Muscle of leg (tissue), 16 donors: ENCODE measurements at places on chromosomes 12 and 14. TPM values are rescaled to one million over a fixed set of nuclear protein-coding genes. Genes with fewer than 3 reads are reported as not detected.

- no peaks in the 10 kb centered on the region for H3K36me3 ChIP-seq
- H3K4me3 ChIP-seq: no peak overlapping the region
- H3K27me3 ChIP-seq: no peaks in the 10 kb centered on the region
- DNase-seq: no peak
- peaks cover 8% of the 10 kb centered on the region for H3K4me1 ChIP-seq
Measured at GRCh38 chr12:20523658-20524057, 155.3 kb downstream of the PDE3A start.

GRCh38 chr12:120813588-120814153, 88.0 kb downstream of the ACADS start:
- H3K4me1 ChIP-seq: no peaks in the 10 kb centered on the region
- peaks cover 4% of the 10 kb centered on the region for H3K36me3 ChIP-seq
- H3K27me3 ChIP-seq: no peaks in the 10 kb centered on the region
- H3K27ac ChIP-seq: no peak overlapping the region
- no peak overlapping the region for H3K4me3 ChIP-seq

- no peak overlapping the region for H3K27ac ChIP-seq
- H3K27me3 ChIP-seq: peaks cover 14% of the 10 kb centered on the region
- peak; percentile 49 for DNase-seq
- H3K4me1 ChIP-seq: peaks cover 31% of the 10 kb centered on the region
Measured at GRCh38 chr12:57755454-57756372, 810 bp downstream of the MARCHF9 start.

GRCh38 chr14:50334211-50334610, 22.1 kb downstream of the DMAC2L start:
- H3K27me3 ChIP-seq: no peaks in the 10 kb centered on the region
- H3K4me1 ChIP-seq: peaks cover 16% of the 10 kb centered on the region
- H3K27ac ChIP-seq: peak overlapping the region; percentile 91
- no peak overlapping the region for H3K4me3 ChIP-seq
- DNase-seq: no peak

- no peak for DNase-seq
- no peaks in the 10 kb centered on the region for H3K36me3 ChIP-seq
- H3K4me3 ChIP-seq: no peak overlapping the region
- H3K27ac ChIP-seq: no peak overlapping the region
- H3K27me3 ChIP-seq: no peaks in the 10 kb centered on the region
- H3K4me1 ChIP-seq: no peaks in the 10 kb centered on the region
Measured at GRCh38 chr12:71071536-71072097, 86.2 kb downstream of the TSPAN8 start.

- no peak overlapping the region for H3K4me3 ChIP-seq
- peak overlapping the region; percentile 48 for H3K27ac ChIP-seq
- peak; percentile 55 for DNase-seq
- peaks cover 45% of the 10 kb centered on the region for H3K4me1 ChIP-seq
Measured at GRCh38 chr12:106120519-106121105, 18.1 kb downstream of the NUAK1 start.

DNA sequence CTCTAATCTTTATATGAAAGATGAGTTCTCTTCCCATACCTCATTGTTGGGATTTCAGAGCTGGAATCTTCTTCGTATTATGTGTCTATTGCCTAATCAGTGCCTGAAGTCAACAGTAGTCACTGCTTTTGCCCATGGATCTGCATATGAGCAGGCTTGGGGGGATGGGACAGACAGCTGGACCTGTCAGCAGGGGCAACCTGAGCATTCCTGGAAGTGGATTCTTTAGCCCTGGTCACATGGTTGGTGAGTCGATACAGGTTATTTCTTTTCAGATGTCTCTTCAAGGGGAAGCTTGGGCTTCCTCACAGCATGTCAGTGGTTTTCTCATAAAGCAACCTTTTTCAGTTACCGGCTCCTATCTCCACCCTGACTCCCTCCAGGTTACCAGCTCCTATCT, 97.3 kb upstream of the RBM19 start:
- H3K36me3 ChIP-seq: no peaks in the 10 kb centered on the region
- DNase-seq: no peak
- no peak overlapping the region for H3K27ac ChIP-seq
- H3K4me1 ChIP-seq: no peaks in the 10 kb centered on the region
- H3K4me3 ChIP-seq: no peak overlapping the region
- peaks cover 2% of the 10 kb centered on the region for H3K27me3 ChIP-seq

DNA sequence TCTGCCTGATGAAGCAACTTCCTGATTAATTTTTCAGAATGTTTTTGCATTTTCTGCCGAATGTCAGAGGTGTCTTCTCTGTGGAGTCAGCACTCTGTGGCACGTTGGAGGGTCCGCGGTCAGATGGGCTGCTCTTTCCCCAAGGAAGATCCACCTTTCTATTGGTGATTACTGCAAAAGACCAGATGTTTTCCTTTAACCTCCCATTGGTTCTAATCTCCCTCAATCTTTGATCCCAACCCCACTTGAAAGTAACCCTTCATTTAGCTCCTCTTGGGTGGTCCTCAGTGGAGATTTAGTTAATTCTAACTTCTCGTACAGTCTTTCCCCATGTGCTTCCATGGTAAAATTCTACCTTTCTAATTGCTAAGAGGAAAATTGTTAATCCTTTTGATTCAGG, 397.7 kb upstream of the DDHD1 start:
- H3K36me3 ChIP-seq: no peaks in the 10 kb centered on the region
- H3K27me3 ChIP-seq: no peaks in the 10 kb centered on the region
- H3K4me1 ChIP-seq: no peaks in the 10 kb centered on the region
- no peak for DNase-seq
- H3K27ac ChIP-seq: no peak overlapping the region
- no peak overlapping the region for H3K4me3 ChIP-seq

- no peaks in the 10 kb centered on the region for H3K27me3 ChIP-seq
- no peaks in the 10 kb centered on the region for H3K36me3 ChIP-seq
- no peak overlapping the region for H3K4me3 ChIP-seq
- no peaks in the 10 kb centered on the region for H3K4me1 ChIP-seq
Measured at GRCh38 chr14:78486081-78486480, 315.9 kb downstream of the NRXN3 start.

GRCh38 chr12:7354529-7354928, 50.7 kb downstream of the ACSM4 start:
- no peaks in the 10 kb centered on the region for H3K36me3 ChIP-seq
- no peak for DNase-seq
- H3K27me3 ChIP-seq: no peaks in the 10 kb centered on the region
- no peak overlapping the region for H3K4me3 ChIP-seq
- H3K4me1 ChIP-seq: no peaks in the 10 kb centered on the region

GRCh38 chr12:39227218-39227617, 215.7 kb downstream of the KIF21A start:
- no peaks in the 10 kb centered on the region for H3K27me3 ChIP-seq
- H3K27ac ChIP-seq: no peak overlapping the region
- no peaks in the 10 kb centered on the region for H3K4me1 ChIP-seq
- H3K36me3 ChIP-seq: no peaks in the 10 kb centered on the region

DNA sequence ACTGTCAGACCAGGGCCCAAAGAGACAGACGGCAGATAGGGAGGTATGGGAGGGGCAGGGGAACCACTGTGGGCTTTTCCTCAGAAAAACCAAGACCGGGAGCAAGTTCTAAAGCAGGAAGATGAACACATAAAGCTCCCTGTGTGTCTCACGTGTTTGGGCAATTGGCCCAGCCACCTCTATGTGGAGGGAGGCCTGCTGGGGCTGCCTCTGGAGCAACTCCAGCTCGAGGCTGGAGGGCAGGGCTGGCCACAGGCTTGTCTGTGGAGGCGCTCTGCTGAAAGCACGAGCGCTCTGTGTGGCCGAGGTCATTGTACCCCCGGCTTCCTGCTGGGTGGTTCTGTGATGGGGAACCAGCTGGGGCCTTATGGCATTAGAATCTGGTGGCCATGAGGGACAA, 36.4 kb downstream of the TRAFD1 start:
- no peak overlapping the region for H3K27ac ChIP-seq
- H3K36me3 ChIP-seq: peaks cover 75% of the 10 kb centered on the region
- H3K27me3 ChIP-seq: no peaks in the 10 kb centered on the region
- DNase-seq: no peak
- no peaks in the 10 kb centered on the region for H3K4me1 ChIP-seq

GRCh38 chr12:54352022-54352531, 12.2 kb downstream of the GPR84 start:
- H3K27ac ChIP-seq: peak overlapping the region; percentile 79
- H3K4me3 ChIP-seq: no peak overlapping the region
- peaks cover 43% of the 10 kb centered on the region for H3K36me3 ChIP-seq
- DNase-seq: peak; percentile 87
- no peaks in the 10 kb centered on the region for H3K27me3 ChIP-seq

Gene KRT71
- polyA plus RNA-seq: not detected

Gene LIN7A
- 2.5 TPM for polyA plus RNA-seq

Gene KLRD1
- 0.21 TPM for polyA plus RNA-seq

Gene TC2N
- polyA plus RNA-seq: 5.6 TPM

Gene TBX3
- polyA plus RNA-seq: 31.6 TPM

Gene CIT
- polyA plus RNA-seq: 5.8 TPM

Gene MYBPC1
- polyA plus RNA-seq: 1,298 TPM

Gene COX8C
- polyA plus RNA-seq: 0.43 TPM

Gene KCNA1
- 0.70 TPM for polyA plus RNA-seq

Gene MTERF2
- 26.7 TPM for polyA plus RNA-seq
